A549 treated with CORT108297 at 1 μM for 4 hours (cell line): ENCODE measurements at places on chromosomes 16 and 17. TPM values are rescaled to one million over a fixed set of nuclear protein-coding genes. Genes with fewer than 3 reads are reported as not detected.

The FZD2 gene
- 28.5 to 50.4 TPM (median 43.5 TPM) in 5 replicates for total RNA-seq

The ZFP3 gene
- 0.80 to 1.1 TPM (median 0.93 TPM) in 5 replicates for total RNA-seq

The TP53TG3C gene
- 0.24 to 0.40 TPM (median 0.26 TPM) in 3 of 5 replicates, not detected in the others for total RNA-seq

The CDT1 gene
- total RNA-seq, result 28.0 to 36.0 TPM (median 34.9 TPM) in 5 replicates

The ALOXE3 gene
- 5.8 to 9.3 TPM (median 8.0 TPM) in 5 replicates for total RNA-seq

The TPSAB1 gene
- 0.13 TPM in 1 of 5 replicates, not detected in the others for total RNA-seq

The TMEM235 gene
- total RNA-seq, result not detected in 5 replicates

The GRIN2C gene
- 0.07 to 0.61 TPM (median 0.24 TPM) in 5 replicates for total RNA-seq

The ZNF423 gene
- total RNA-seq, result 0.06 to 0.46 TPM (median 0.07 TPM) in 5 replicates

The SP6 gene
- total RNA-seq, result 2.2 to 3.4 TPM (median 2.8 TPM) in 5 replicates

The TBC1D3G gene
- total RNA-seq, result not detected in 5 replicates

The CDH3 gene
- total RNA-seq, result 0.12 to 0.60 TPM (median 0.23 TPM) in 5 replicates

The IL34 gene
- total RNA-seq, result 0.48 to 1.1 TPM (median 0.72 TPM) in 5 replicates

The TTLL6 gene
- total RNA-seq, result 0.34 to 0.88 TPM (median 0.49 TPM) in 5 replicates

The KRT23 gene
- total RNA-seq, result 0.08 to 0.14 TPM (median 0.10 TPM) in 3 of 5 replicates, not detected in the others

The NOD2 gene
- 0.11 TPM in 1 of 5 replicates, not detected in the others for total RNA-seq
